Aortic smooth muscle cell (primary cell): ENCODE measurements at places on chromosomes 7 and 10. TPM values are rescaled to one million over a fixed set of nuclear protein-coding genes. Genes with fewer than 3 reads are reported as not detected.

Gene HOXA13
- not detected in 2 replicates for total RNA-seq

Gene PDGFA
- total RNA-seq, result 163 and 171 TPM in 2 replicates

Gene GIMAP4
- 0.13 and 0.81 TPM in 2 replicates for total RNA-seq

Gene LRRC18
- total RNA-seq, result not detected in 2 replicates

Gene OR2A12
- not detected in 2 replicates for total RNA-seq

Gene BTBD16
- total RNA-seq, result 0.31 and 0.40 TPM in 2 replicates

Gene PNLIPRP2
- total RNA-seq, result not detected in 2 replicates

Gene CALML3
- not detected in 2 replicates for total RNA-seq

Gene UTF1
- not detected in 2 replicates for total RNA-seq

Gene GPR37
- 2.4 and 4.8 TPM in 2 replicates for total RNA-seq

Gene CPED1
- 94.2 and 162 TPM in 2 replicates for total RNA-seq

Gene MGAM2
- total RNA-seq, result not detected in 2 replicates
